ENCODE measurements at places on chromosomes 16 and 17.

- DNase-seq = peak; percentile 7
These were observed 119.5 kb downstream of the C16orf78 start for GRCh38 chr16:49492896-49493626.

GRCh38 chr17:19805006-19805405, 56.9 kb upstream of the ALDH3A1 start:
- DNase-seq = no peak

DNA sequence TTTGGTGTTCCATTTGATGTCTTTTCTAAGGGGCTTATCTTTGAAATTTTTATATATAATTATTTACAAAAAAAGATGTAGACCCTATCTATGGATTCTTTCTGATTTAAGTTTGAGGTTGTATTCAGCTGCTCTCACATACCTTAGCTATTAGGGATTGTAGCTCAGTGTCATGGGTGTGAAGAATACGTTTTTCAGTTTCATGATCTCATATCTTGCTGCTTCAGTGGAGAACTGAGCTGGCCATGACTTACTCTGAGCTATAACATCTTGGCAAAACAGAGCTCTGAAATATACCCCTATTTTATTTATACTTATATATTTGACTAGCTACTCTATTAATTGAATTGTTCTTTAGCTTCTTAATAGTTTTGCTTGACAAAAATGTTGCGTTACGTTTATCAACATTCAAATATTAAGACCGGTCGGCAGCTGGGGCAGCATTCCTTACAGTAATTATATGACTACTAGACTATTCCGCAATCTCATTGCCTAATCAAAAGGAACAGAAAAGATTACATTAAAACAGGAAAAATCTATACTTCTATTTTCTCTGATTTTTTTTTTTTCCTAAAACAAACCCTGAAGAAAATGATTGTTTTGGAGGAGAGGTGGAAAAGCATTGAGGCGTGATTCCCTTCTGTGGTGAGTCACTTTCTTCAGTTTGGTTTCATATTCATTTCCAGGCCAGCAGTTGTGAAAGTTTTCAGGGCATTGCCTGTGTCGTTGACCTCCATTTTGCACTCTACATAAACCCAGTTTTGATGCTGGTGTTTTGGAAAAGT, 24.1 kb upstream of the KRT24 start:
- no peak for DNase-seq

DNA sequence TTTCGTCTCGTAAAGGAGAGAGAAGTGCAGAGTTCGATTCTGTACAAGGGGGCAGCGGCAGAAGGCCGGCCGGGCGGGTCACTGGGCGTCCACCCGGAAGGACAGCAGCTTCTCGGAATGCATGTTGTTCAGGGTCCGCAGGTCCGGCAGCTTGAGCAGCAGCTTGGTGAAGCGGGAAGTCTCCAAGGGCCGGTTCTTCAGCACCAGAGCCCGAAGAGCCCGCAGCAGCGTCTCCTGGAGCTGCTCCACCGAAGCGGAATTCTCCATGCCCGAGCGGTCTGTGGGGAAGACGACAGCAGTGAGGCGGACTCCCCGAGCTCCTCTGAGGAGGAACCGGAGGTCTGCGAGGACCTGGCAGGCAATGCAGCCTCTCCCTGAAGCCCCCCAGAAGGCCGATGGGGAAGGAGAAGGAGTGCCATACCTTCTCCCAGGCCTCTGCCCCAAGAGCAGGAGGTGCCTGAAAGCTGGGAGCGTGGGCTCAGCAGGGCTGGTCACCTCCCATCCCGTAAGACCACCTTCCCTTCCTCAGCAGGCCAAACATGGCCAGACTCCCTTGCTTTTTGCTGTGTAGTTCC, 7.3 kb downstream of the NR1D1 start:
- DNase-seq = no peak

- DNase-seq = peak; percentile 61
These were observed 596 bp downstream of the UNKL start for GRCh38 chr16:1413684-1414531.

GRCh38 chr17:45780921-45781320, 3.2 kb upstream of the CRHR1 start:
- DNase-seq = no peak

- no peak for DNase-seq
These were observed 801 bp downstream of the VPS35 start for GRCh38 chr16:46688101-46688653.

DNA sequence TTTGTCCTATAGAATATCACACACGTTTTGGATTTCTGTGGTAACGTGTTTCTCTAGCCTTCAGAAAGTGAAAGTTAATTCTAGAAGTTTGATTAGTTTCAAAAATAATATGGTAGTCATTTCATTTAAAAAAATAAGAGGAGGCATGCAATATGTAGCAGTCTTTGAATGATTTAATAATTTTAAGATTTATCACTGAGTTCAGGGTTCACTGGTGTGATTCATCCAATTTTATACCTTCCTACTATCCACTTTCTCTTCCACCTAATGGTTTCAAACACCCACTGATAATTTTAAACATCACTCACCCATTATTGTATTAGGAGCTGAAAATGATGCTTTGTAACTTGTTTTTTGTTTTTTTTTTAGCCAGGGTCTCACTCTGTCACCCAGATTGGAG, 42.3 kb downstream of the CMC2 start:
- DNase-seq = no peak

DNA sequence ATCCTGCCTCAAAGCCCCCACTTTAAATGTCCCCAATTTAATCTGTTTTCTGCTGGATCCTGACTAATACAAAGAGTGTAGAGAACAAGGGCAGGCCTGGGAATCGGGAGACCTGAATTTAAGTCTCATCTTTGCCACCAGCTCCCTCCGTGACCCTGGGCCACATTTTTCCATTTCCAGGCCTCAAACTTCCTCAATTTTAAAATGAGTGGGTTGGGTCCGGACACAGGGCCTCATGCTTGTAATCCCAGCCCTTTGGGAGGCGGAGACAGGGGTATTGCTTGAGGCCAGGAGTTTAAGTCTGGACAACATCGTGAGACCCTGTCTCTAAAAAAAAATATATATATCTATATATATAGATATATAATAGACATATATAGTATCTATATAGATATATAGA, 61.4 kb downstream of the SRL start:
- no peak for DNase-seq

DNA sequence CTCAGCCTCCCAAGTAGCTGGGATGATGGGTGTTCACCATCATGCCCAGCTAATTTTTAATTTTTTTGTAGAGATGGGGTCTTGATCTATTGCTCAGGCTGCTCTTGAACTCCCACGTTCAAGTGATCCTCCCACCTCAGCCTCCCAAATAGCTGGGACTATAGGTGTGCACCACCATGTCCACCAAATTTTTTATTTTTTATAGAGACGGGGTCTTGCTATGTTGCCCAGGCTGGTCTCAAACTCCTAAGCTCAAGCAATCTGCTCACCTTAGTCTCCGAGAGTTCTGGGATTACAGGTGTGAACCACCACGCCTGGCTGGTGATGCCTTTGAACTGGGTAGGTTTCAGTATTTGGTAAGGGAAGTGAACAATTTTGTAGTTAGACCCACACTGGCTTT, 30.1 kb downstream of the FA2H start:
- no peak for DNase-seq
